Hematopoietic multipotent progenitor cell (in vitro differentiated cells): ENCODE measurements at places on chromosomes 5 and 9.

DNA sequence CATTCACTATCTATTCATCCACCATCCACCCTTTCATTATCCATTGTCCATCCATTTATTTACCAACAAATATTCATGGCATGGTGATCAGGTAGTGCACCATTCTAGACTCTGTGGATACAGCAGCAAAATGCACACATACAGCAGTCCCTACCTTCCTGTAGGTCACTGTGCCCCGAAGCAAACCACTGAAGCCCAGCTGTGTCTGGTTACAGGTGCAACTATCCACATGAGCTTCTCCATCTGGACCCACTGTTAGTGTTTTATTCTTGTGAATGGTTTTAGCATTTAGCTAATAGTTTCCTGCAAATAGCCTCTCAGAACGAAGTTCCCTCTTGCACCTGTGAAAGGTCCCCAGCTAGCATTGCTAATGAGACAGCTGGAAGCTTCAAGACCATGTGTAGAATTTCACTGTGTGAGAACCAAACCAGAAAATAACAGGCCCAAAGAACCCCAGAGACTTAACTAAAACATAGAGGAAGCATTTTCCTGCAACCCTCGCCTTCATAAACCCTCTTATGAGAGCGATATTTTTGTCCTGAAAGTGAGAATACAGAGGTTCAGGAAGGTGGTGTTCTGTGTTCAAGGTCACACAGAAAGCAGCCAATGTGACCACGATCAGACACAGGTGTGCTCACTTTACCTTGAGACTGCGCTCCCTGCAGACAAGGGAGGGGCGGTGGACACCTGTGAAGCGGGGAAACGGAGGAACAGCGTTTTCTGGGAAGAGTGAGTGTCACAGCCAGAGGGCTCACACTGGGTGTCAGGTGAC is 18.5 kb downstream of the PAEP start:
- DNase-seq = no peak

DNA sequence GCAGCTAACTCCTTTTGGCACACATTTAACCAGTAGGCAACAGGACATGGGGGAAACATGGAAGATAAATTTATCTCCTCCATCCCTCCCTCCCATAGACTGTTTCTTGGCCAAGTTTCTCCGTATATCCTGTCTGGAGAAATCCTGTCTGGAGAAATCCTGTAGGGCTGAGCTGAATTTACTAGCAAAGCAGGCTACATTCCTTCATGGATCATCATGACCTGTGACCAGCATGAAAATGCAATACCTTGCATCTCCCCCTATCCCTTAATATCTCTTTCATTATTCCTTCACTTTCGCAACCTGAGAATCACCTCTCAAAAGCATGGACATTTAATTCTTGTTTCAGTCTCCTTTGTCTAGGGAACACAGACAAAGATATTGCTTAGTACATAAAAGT is 379.1 kb downstream of the PSAT1 start:
- DNase-seq = no peak

GRCh38 chr5:33480876-33481275 is 40.1 kb downstream of the TARS1 start:
- DNase-seq = no peak

DNA sequence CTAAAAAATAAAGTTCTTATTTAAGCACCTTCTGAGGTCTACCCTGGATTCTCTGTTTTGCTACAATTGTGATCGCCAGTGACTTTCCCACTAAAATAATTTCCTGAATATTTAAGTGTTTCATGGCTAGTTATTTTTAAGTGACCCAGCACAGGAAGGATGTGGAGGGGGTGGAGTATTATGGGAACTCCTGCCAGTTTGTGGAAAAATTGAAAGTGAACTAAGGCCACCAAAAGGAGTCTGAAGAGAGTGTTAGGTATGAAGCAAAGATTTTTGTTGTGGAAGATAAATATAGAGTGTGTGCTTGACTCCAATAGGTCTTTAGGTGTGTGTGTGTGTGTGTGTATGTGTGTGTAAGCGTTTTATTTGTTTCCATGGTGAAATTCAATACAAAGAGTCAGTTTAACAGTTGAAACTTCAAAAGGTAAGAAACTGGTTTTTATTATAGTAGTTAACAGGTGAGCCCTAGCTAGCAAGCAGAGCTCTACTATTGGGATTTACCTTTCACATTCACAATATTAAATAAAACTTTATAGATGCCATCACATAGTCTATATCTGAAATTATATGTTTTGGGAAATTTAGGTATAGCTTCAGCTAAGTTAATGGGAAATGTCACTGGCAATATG is 25.6 kb downstream of the RASGRF2 start:
- no peak for DNase-seq

DNA sequence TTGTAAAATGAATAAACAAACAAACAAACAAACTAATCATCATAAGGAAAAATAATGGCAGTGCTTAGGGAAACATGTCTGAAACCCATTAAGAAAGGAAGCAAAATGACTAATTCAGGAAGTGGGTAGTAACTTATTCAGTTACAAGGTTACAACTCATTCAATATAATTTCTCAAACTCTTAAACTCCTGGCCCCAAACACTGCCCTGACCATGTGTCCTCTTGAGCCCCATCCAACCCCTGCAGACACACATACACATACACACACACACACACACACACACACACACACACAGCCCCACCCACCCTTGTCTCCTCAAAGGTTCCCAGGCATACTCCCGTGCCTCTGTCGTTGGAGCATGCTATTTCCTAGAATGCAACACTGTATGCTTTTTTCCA is 193.9 kb downstream of the SEC61B start:
- peak; percentile 12 for DNase-seq

GRCh38 chr9:15178631-15179030 is 128.4 kb downstream of the TTC39B start:
- DNase-seq = no peak

GRCh38 chr9:21779397-21779796 is 23.0 kb upstream of the MTAP start:
- no peak for DNase-seq

- DNase-seq = no peak
These were observed 2.4 kb downstream of the PPARGC1B start for GRCh38 chr5:149732324-149733128.

- peak; percentile 76 for DNase-seq
These were observed 5.1 kb upstream of the CAST start for GRCh38 chr5:96657068-96657467.

DNA sequence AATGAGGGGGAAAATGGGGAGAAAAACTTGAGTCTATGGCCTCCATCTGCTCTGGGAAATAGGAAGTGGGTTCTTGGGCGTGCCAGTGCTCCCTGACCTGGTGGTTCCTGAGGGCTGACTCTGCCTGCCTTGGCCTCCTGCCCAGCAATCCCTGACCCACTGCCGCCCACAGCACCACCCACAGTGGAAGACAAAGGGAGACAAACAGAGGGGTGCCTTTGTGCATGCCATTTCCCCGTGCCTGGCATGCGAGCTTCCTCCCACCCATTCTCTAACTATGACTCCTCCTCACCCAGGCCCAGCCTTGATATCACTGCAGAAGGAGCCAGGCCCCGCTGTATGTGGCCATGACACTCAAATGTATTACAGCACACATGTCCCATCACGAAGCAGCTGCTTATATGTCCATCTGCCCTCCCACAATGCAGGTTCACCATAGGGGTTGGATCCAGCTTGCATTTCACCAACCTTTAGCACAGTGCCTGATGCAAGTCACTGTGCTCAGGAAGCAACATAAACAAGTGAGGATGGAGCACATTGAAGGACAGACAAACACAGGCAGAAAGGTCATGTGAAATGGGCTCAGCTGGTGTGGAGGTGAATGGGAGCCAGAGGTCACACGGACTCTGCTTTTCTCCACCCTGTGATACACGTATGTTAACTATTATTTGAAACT is 84.4 kb downstream of the ADRB2 start:
- no peak for DNase-seq

DNA sequence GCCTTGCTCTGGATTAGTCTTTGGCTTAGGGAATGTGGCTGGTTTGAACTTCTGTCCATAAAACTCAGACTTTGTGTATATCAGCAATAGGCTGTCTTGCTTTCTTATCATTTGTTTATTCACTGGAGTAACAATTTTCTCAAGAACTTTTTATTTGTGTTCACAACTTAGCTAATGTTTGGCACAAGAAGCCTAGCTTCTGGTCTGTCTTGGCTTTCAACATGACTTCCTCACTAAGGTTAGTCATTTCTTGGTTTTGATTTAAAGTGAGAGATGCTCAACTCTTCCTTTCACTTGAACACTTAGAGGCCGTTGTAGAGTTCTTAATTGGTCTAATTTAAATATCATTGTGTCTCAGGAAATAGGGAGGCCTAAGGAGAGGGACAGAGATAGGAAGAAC is 4.9 kb downstream of the FBXO38 start:
- DNase-seq = no peak

DNA sequence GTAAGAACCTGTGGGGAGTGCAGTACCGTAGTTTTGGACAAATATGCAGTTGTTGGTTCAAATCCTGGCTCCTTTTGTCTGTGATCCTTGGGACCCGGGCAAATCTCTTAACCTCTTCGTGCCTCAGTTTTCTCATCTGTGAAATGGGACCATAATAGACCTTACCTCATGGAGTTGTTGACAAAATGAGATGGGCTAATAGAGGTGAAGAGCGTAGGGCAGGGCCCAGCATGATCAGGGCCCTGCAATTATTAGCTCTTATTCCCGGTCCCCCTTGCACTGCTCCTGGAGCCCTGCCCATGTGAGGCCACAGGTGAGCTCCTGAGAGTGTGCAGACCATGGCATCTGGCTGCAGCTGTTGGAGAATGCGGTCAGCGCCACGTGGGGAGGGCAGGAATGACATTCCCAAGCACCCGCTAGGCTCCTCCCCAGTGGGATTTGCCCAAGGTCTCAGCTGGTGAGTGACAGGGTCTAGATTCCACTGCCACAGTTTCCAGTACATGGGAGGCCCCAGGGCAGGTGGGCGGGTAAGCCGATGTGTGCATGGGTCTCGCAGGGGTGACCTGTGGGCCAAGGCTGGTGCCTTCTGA is 41.0 kb downstream of the NEK6 start:
- DNase-seq = no peak

GRCh38 chr5:112434641-112435040 is 15.6 kb upstream of the EPB41L4A start:
- no peak for DNase-seq

GRCh38 chr5:128532127-128532526 is 5.9 kb downstream of the FBN2 start:
- DNase-seq = no peak

DNA sequence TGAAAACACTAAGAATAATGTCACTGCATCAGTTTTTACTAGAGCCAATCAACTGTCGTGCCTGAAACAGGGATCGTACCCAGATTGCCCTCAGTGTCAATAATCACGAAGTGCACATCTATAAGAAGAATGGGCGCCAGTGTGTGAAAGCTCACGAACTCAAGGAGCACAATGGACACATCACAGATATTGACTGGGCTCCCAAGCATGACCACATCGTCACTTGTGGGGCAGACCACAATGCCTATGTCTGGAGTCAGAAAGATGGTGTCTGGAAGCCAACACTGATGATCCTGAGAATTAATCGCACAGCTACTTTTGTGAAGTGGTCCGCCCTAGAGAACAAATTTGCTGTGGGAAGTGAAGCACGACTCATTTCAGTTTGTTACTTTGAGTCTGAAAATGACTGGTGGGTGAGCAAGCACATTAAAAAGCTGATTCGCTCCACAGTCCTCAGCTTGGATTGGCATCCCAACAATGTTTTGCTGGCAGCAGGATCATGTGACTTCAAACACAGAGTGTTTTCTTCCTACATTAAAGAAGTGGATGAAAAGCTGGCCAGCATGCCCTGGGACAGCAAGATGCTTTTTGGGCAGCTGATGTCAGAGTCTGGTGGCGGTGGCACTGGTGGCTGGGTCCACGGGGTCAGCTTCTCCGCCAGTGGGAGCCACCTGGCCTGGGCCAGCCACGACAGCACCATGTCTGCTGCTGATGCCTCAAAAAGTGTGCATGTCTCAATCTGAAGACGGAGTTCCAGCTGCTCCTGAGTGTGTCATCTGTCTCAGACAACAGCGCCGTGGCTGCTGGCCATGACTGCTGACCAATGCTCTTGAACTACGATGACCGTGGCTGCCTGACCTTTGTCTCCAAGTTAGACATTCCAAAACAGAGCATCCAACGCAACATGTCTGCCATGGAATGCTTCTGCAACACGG is 32.2 kb downstream of the NSA2 start:
- no peak for DNase-seq

- DNase-seq = no peak
These were observed 12.4 kb downstream of the PCDH12 start for GRCh38 chr5:141945511-141946051.

GRCh38 chr5:90546216-90546837 is 12.3 kb upstream of the ADGRV1 start:
- DNase-seq = no peak

DNA sequence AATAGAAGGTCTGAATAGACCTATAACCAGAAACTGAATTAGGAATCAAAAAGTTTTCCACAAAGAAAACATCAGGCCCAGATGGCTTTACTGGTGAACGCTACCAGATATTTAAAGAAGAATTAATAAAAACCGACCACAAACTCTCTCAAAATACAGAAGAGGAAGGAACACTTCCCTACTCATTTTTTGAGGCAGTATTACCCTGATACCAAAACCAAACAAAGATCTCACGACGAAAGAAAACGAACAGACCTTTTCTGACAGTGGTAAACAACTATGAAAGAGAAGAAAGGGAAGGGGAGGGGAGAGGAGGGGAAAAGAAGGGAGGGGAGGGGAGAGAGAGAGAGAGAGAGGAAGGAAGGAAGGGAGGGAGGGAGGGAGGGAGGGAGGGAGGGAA is 13.5 kb downstream of the B4GALT1 start:
- DNase-seq = peak; percentile 62

DNA sequence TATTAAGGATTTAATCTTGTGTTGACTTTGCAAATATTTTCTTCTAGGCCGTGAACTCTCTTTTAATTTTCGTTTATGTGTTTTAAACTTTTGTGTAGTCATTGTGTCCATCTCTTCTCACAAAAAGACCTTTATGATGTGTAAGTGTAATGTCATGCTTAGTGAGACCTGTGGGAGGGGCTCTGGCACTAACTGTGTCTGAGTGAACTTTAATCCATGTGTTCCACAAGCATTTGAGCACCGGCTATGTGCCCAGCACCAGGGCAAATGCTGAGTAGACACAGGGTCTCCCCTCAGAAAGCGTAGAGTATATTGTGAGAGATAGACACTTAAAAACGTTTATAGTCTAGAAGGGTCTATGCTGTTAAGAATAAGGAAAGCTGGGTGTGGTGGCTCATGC is 272.6 kb upstream of the TUT7 start:
- DNase-seq = no peak

DNA sequence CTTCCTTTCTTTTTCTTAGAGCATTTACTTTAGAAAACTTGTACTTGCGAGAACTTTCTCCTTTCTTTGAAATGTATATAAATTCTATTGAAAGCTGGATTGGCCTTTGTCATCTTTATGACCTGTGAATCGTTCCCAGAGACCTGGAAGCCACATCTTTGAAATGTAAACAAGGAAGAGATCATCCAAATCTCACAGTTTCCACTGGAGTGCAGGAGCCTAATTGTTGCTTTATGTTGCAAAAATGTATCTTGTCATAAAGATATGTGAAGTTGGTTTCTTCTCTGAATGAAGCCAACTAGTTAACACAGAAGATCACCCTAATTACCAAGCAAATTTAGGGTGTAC is 1101.8 kb downstream of the TAF11L14 start:
- DNase-seq = no peak
